ENCODE measurements at places on chromosomes 4 and X. TPM values are rescaled to one million over a fixed set of nuclear protein-coding genes. Genes with fewer than 3 reads are reported as not detected.

DUX4 gene
- total RNA-seq, result not detected

TLR3 gene
- total RNA-seq, result 44.2 TPM

MID1 gene
- total RNA-seq, result 21.9 TPM

HDX gene
- total RNA-seq, result 4.4 TPM

TMEM47 gene
- total RNA-seq, result 23.5 TPM

CLIC2 gene
- 45.1 TPM for total RNA-seq

TMPRSS11A gene
- not detected for total RNA-seq

DNA sequence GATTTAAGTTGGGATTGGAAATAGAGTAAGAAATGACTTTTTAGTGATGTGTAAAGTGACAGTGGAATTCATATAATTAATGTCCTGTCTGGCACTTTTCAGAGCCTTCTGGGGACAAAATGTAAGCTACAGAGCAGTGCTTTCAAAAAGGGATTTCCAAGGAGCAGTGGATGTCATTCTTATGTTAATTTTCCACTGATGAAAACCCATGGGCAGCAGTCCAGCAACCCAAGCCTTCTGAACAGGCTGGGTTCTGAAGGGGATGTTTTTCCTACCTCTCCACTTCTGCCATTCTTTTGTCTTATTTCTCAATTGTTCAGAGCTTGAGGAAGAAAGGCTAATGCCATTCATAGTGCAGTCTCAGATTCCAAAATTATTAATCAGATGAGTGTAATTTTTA, 717.6 kb upstream of the HS3ST1 start:
- DNase-seq, result no peak
- no peaks in the 10 kb centered on the region for H3K4me1 ChIP-seq
- no peak overlapping the region for H3K27ac ChIP-seq
- H3K27me3 ChIP-seq, result no peaks in the 10 kb centered on the region
- no peaks in the 10 kb centered on the region for H3K36me3 ChIP-seq

DNA sequence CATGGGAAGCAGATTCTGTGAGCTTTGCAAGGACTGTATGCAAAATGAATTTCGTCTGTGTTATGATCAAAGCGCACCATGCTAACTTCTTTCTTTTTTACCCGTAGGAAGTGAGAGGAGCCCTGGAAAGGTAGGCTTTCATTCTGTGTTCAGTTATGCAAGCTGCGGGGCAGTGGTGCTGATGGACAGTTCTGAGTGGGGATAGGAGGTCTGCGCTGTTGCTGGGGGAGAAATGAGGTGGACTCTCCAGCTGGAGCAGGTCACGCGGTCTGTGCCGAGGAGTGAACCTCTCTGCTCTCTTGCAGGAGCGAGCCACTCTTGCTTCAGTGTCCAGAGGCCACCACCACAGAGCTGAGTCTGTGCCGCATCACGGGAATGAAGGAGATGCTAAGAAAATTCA, 4.5 kb downstream of the TRIML1 start:
- H3K36me3 ChIP-seq, result no peaks in the 10 kb centered on the region
- H3K4me1 ChIP-seq, result no peaks in the 10 kb centered on the region
- H3K27ac ChIP-seq, result no peak overlapping the region
- H3K4me3 ChIP-seq, result no peak overlapping the region

DNA sequence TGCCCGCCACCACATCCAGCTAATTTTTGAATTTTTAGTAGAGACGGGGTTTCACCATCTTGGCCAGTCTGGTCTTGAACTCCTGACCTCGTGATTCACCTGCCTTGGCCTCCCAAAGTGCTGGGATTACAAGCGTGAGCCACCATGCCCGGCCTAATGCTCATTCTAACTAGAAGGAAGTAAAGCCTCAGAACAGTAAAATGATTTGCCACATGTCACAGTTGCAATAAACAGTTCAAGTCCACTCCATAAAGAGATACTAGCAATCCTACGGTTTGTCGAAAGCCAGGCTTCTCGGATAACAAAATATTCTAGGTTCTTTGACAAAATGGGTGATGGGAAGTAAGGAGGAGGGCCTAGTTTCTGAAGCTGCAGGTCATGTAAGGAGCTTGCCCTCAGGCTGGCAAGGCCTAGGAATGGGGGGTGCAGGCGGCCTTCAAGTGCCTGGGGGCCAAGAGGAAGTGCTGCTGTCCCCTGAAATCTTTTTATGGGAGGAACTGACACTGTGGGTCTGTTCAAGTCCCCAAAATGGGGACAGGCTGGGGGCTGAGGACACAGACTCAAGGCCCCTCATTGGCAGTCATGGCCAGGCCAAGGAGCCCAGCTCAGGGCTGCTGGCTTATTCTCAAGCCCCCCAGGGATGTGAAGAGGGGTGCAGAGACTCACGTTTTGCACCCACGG, 31.8 kb upstream of the ACSL1 start:
- no peaks in the 10 kb centered on the region for H3K36me3 ChIP-seq
- DNase-seq, result no peak
- no peak overlapping the region for H3K27ac ChIP-seq
- peaks cover 80% of the 10 kb centered on the region for H3K4me1 ChIP-seq

DNA sequence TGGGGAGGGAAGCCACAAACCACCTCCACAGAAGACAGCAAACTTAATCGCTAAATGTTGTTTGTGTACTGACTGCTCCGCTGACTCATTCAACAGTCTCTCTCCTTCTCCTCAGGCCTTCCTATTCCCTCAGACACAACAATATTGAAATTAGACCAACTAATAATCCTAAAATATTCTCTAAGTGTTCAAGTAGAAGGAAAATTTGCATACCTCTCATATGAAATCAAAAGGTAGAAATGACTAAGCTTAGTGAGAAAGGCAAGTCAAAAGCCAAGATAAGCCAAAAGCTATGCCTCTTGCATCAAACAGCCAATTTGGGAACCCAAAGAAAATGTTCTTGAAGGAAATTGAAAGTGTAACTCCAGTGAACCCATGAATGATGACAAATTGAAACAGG, 75.7 kb upstream of the ARHGAP24 start:
- H3K4me1 ChIP-seq, result no peaks in the 10 kb centered on the region
- H3K4me3 ChIP-seq, result no peak overlapping the region
- no peak for DNase-seq
- no peaks in the 10 kb centered on the region for H3K36me3 ChIP-seq

GRCh38 chr4:185945252-185945651, 123.7 kb upstream of the TLR3 start:
- H3K4me3 ChIP-seq, result no peak overlapping the region
- H3K27me3 ChIP-seq, result no peaks in the 10 kb centered on the region
- no peak for DNase-seq
- no peaks in the 10 kb centered on the region for H3K4me1 ChIP-seq

DNA sequence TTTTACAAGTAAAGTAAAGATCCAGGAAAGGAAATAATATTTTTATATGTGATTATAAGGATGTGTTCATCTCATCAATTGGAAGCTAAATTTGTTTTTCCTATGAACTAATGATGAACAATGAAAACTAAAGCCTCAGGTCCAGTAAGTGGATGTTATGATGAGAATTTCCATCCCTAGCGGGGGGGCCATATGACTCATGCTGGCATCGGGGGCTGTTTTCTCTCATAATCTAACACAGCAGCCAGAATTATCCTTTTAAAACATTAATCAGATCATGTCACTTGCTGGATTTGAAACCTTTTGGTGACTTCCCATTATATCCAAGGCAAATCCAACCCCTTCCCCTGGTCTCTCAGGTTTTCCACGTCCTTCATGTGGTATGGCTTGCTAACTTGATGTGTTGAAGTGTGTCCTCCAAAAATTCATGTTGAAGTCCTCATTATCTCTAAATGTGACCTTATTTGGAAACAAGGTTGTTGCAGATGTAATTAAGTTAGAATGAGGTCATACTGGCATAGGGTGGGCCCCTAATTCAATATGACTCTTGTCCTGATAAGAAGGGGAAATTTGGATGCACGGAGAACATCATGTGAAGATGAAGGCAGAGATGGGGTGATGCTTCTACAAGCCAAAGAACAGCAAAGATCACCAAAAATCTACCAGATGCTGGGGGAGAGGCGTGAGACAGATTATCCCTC, 96.8 kb downstream of the AKAP4 start:
- no peak overlapping the region for H3K27ac ChIP-seq
- no peaks in the 10 kb centered on the region for H3K36me3 ChIP-seq
- no peaks in the 10 kb centered on the region for H3K27me3 ChIP-seq
- H3K4me3 ChIP-seq, result no peak overlapping the region
- DNase-seq, result no peak
- no peaks in the 10 kb centered on the region for H3K4me1 ChIP-seq

- H3K27me3 ChIP-seq, result no peaks in the 10 kb centered on the region
- no peak overlapping the region for H3K27ac ChIP-seq
- H3K4me3 ChIP-seq, result peak overlapping the region; percentile 20
- H3K4me1 ChIP-seq, result peaks cover 4% of the 10 kb centered on the region
Observed at GRCh38 chrX:47523713-47524166, 37.3 kb upstream of the ARAF start.

DNA sequence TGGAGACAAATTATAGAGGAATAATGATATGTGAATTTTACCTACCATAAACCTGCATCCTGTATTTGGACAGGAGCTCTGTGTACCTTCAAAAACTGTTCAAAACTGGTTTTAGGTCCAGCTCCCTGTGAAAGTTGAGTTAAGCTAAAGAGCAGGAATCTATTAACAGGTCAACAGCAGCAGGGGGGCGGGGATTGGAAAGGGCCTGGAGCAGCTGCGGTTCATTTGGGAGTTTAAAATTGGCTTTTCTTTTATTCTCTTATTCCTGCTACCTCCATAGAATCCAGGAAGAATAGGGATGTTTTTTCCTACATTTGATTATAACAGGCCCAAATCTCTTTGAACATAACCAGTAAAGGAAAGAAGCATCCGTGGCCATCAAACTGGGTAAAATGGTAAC, 23.8 kb downstream of the SHROOM3 start:
- no peak for DNase-seq
- H3K27ac ChIP-seq, result peak overlapping the region; percentile 8
- no peaks in the 10 kb centered on the region for H3K4me1 ChIP-seq
- H3K36me3 ChIP-seq, result no peaks in the 10 kb centered on the region
- H3K27me3 ChIP-seq, result no peaks in the 10 kb centered on the region
- H3K4me3 ChIP-seq, result no peak overlapping the region

GRCh38 chr4:113941836-113942235, 37.6 kb downstream of the ARSJ start:
- H3K27me3 ChIP-seq, result no peaks in the 10 kb centered on the region
- H3K36me3 ChIP-seq, result no peaks in the 10 kb centered on the region
- peaks cover 3% of the 10 kb centered on the region for H3K4me1 ChIP-seq
- H3K27ac ChIP-seq, result no peak overlapping the region

Measured in left lung (tissue), 14 donors.